ENCODE measurements at places on chromosomes 6 and 20.

DNA sequence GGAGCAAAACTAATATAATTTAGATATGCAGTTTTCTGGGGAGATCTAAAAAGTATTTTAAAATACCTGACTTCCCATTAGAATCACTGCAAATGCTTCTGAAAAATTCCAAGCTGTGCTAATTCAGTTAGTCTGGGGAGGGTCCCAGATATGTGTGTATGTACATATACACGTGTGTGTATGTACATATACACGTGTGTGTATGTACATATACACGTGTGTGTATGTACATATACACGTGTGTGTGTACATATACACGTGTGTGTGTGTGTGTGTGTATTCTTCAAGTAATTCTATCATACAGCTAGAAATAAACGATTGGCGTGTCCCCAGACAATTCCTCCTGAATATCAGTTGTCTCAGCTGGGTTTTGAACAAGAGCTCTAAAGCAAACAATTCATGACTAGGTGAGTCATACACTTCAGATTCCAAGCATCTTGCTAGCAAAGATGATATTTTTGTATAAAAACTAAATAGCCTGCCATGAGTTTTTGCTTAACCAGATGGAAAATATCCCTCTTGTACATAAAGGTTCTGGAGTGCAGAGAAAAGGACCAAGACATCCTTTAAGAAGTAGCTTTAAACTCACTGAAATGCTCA, 58.2 kb downstream of the SPACA1 start:
- DNase-seq: no peak

GRCh38 chr6:89290401-89291155, 24.5 kb downstream of the GABRR2 start:
- no peak for DNase-seq

GRCh38 chr20:35901678-35902544, 52.4 kb downstream of the SCAND1 start:
- DNase-seq: no peak

DNA sequence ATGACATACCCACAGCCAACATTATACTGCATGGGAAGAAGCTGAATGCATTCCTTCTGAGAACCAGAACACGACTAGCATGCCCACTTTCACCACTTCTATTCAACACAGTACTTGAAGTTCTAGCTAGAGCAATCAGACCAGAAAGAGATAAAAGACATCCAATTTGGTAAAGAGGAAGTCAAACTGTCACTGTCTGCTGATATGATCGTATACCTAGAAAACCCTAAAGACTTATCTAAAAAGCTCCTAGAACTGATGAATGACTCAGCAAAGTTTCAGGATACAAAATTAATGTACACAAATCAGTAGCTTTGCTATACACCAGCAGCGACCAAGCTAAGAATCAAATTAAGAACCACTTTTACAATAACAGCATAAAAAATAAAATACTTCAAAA, 60.5 kb downstream of the EYS start:
- DNase-seq: no peak

- no peak for DNase-seq
These were observed 34.7 kb downstream of the KCNK17 start for GRCh38 chr6:39279539-39279938.

DNA sequence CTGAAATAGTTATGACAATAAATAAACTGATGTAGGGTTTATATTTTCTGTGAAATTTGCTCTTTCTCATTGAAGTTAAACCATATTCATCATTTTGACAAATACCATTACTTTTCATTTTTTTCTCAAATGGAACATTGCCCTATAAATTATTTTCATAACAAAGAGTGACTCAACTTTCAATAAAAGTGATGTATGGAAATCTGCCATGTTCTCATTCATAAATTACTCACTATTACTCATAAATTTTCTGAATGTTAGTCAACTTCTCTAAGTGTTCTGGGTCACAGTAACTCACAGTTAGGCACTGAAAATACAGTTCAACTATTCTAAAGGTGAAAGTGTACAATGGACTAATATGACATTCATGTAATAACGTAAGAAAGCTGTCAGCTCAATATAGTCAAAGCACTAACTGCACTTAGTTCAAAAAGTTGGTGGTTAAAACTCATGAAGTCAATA, 19.0 kb upstream of the STX11 start:
- no peak for DNase-seq

- no peak for DNase-seq
These were observed 19.9 kb downstream of the EZR start for GRCh38 chr6:158799051-158799792.

DNA sequence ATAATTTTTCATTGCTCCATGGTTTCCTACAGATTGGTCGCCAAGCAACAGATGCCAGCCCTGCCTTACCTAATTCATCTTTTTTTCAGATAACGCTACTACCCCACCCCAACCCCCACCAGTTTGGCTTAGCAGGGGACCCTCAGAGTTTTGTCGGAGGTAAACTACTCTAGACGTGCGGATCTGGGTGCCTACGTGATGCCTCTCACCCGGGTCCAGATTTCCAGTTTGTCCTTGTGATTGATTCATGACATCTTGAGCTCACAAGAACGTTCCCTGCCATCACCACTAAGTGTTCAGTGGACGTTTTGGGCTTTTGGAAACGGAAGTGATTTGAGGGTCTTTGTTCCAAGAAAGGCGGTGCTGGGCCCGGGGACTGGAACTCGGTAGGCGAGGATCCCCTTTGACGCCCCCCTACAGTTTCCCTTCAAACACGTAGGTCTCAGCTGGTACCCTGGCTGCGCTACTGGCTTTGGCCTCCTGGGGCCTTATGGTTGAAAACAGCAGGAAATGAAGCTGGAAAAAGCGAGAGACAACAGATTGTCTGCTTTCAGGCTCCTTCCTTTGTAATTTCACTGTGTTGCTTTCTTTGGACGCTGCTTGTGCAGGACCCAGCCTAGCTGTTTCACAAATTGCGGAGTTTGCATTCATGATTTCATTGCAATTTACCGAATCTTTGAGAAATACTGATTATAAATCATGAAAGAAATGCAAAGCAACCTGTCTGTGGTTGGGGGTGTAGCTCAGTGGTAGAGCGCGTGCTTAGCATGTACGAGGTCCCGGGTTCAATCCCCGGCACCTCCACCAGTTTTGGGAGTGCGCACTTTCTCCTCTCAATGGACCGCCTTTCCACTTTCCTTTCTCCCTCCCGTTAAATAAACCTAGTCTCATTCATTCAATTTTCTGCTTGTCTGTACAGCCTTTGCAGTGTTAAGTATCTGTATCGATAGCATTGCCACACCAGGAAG, 81.0 kb downstream of the GPX5 start:
- DNase-seq: peak; percentile 47

- DNase-seq: no peak
These were observed 742.0 kb upstream of the POU3F2 start for GRCh38 chr6:98092331-98092730.

- no peak for DNase-seq
These were observed 18.3 kb upstream of the CITED2 start for GRCh38 chr6:139392794-139393193.

DNA sequence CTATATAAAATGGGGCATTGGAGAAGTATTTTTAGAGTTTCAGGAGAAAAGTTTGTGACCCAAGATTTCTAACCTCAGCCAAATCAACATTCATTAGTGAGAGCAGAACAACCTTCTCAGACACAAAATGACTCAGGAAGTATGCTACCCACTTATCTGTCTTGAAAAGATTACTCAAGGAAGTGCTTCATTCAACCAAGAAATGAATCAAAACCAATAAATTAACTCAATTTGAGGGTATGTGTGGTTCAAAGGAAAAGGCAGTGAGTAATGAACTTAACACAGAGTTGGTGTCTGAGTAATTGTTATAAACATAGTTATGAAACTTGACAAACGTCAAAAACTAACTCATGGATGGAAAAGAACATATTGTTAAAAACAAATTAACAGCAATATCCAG, 227.6 kb downstream of the HAO1 start:
- DNase-seq: no peak

DNA sequence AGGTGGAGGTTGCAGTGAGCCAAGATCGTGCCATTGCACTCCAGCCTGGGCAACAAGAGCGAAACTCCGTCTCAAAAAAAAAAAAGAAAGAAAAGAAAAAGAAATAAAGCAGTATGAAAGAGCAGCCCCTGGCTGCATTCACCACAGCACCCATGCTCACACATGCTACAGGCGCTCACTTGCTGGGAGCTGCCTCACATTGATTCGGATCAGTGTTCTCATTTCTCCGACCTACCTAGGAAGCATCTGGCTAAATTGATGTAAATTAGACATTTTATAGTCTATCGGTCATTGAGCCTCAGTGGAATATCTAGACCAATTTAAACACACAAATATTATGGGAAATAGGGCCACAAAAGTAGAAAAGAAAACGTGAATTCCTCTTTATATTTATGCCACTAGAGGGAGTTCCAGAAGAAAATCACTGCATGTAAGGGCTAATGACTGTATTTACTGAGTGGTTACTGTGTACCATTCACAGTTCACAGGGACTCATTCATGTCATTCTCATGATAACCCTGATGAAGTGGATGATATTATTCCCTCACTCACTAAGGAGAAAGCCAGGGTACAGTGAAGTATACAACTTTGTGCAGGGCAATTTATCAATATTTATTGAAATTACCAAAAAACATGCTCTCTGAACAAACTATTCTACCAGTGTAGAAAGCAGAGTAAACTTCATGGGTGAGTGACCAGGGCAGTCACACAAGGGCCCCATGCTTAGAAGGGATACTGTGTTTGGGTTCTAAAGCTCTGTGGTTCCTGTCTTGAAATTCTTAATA, 5.3 kb upstream of the MOG start:
- no peak for DNase-seq

DNA sequence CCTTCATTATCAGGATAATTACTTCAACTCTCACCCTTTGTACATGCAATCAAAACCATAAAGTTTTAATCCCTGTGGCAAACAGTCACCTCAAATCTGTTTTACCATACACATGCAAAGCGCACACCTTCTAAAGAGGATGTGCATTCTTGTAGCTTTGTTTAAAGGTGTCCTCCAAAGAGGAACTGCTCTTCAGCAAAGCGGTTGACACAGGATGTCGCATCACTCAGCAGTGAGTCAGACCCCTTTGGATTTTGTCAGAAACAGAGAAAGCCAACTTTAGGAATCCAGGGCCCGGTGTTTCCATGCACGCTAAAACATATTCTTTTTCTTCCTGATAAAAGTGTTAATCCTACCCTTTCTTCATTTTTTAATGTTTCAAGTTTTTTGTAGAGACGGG, 268.3 kb upstream of the ARID1B start:
- DNase-seq: no peak

GRCh38 chr20:37353285-37353849, 7.4 kb downstream of the SRC start:
- no peak for DNase-seq

DNA sequence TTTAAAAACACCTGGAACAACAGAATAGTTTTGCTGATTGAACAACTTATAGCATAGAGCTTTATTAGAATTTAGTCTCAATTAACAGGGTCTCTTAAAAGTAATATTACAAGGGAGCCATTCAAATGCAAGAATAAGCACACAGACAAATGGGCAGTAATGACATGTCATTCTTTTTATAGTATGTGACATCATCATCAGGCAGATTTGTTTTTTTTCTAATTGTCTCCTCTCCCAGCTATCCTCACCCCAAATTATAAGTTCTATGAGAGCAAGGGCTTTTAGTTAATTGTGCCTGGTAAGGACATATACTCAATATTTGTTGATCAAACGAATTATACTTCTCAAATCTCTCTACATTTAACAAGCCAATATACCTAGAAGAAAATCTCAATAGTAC, 11.0 kb downstream of the PGM3 start:
- DNase-seq: no peak

DNA sequence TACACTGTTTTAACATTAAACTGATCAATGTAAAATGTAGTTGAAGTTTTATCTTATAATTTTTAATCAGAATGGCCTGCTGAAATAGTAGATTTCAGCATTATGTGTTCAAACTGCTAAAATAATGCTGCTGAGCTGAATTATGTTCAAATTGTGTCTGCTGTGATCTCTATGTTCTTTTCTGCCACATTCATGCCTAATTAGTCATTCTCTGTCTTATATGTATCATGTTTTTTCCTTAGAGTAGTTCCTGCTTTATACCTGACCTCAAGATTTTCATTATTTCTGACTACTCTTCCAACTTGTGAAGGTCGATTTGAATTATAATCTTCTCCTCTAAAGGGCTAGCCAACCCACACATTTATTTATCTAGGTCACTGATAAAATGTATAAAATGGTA, 476.7 kb upstream of the EPHA7 start:
- no peak for DNase-seq

- no peak for DNase-seq
These were observed 33.8 kb downstream of the FRMD1 start for GRCh38 chr6:168045141-168045691.

DNA sequence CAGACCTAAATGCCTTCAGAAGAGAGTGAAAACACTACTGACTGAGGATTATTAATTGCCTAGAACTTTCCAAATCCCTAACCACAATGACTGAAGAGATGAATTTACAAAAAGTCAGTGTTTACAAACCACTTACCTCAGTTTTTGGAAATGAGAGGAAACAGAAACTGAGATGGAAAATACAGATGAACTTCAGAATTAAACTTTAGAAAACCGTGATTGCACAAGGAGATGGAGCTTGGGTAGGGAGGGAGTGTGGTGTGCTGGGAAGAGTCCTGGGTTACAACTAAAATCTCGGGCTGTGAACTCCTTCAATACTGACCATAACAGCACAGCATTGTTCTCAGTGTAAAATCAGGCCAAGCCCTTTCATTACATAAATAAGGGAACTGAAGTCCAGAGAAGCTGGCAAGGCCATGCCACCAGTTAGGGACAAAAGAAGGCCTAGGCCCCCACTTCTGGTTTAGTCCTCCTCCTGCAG, 4.0 kb downstream of the ELMO2 start:
- DNase-seq: no peak

GRCh38 chr20:23401051-23401450, 20.2 kb downstream of the NAPB start:
- DNase-seq: no peak

DNA sequence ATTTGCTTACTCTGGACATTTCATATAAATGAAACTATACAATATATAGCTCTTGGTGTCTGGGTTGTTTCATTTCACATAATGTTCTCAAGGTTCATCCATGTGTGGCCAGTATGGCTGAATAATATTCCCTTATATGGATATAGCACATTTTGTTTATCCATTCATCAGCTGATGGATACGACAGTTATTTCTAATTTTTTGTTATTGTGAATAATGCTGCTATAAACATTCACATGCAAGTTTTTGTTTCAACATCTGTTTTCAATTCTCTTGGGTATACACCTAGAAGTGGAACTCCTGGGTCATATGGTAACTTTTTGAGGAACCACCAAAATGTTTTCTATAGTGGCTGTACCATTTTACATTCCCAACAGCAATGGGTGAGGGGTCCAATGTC, 101.1 kb downstream of the CDK19 start:
- no peak for DNase-seq

DNA sequence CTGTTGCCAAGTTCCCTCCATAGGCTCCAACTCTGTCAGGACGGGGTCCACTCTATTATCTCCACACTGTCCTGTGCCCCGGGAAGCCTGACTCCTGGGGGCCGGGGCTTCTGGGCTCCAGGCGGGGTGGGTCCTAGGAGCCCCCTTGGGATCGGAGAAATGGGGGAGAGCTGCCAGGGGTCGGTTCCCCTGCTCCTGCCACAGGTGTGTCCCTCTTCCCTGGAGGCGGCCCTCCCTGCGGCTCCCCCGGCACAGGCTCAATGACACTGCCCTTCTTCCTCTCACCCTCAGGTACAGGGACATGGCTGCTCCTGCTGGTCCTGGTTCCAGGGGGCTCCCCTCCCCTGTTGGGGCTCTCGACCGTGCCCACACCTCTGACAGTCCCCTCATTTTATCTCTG, 110.0 kb downstream of the DHX35 start:
- no peak for DNase-seq

Measured in stimulated activated CD4-positive, alpha-beta T cell treated with anti-CD3 and anti-CD28 coated beads, Interleukin-12 subunit alpha, Interleukin-12 subunit beta, amount 100 ng/mL, for 4 hours (primary cell).